ENCODE measurements at places on chromosomes 13 and 19.

- no peak for DNase-seq
Observed at GRCh38 chr19:53671663-53672062, 39.9 kb downstream of the DPRX start.

DNA sequence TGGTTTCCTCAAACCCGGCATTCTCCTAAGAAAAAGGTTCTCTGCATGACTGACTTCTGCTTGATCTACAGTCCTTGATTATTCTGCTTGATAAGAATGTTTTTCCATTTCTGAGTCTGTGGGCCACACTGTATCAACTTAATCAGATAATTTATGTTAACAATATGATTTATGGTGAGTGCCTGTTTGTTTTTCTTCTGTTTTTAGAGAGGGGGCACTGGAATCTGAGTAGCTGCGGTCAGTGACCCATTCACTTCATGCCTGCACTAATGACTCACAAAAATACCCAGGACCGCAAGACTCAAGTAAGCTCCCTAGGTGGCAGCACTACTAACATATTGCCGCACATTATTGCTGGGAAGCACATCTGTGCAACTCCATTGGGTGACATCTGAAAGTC is 542.3 kb upstream of the ATXN8OS start:
- peak; percentile 67 for DNase-seq

GRCh38 chr13:38008636-38009035 is 139.1 kb upstream of the TRPC4 start:
- DNase-seq = no peak

DNA sequence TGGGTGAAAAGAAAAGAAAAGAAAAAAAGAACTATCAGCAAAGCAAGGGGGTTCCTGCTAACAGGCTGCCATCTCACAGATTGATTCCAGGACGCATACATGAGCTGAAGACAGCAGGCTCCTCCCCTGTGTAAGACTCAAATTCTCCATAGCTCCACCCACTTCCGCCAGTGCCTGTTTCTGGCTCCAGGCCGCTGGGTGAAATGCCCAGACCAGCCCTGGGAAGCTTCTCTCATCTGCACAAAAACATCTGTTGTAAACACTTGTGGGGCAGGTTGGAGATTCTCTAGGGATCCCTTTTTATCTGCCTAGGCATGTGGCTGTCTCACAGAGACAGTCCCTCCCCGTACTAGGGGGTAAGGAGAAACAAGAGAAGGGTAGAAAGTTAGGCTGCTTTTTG is 1054.4 kb upstream of the SPRY2 start:
- no peak for DNase-seq

DNA sequence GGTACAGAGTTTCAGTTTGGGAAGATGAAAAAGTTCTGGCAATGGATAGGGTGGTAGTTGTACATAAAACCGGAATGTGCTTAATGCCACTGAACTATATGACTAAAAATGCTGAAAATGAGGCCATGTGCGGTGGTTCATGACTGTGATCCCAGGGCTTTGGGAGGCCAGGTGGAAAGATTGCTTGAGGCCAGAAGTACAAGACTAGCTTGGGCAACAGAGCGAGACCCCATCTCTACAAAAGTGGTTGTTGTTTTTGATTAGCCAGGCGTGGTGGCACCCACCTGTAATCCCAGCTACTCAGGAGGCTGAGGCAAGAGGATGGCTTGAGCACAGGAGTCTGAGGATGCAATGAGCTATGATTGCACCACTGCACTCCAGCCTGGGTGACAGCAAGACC is 12.8 kb downstream of the SMAD9 start:
- DNase-seq = no peak
